Renal cortex interstitium (tissue), 15 donors: ENCODE measurements at places on chromosomes 3 and 15.

GRCh38 chr3:64344721-64345207 is 119.5 kb upstream of the PRICKLE2 start:
- DNase-seq = no peak

DNA sequence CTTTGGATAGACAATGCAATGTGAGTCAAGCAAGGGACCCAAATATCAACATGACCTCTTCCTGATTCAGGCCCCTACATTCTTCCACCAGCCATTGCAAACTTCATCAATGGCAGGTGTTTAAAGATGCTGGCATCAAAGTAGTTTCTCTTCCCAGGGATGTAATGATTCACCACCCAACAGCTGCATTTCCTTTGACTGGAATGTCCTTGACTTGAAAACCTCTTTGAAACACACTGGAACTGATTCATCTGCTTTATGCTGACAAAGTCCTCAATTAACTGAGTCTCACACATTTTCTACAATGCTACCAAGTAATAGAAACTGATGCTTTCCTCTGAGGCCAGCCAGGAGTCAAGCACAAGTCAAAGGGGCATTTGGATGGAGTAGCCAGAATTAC is 385.5 kb downstream of the GBE1 start:
- DNase-seq = no peak

- no peak for DNase-seq
Observed at GRCh38 chr3:124630960-124631359, 99.3 kb upstream of the UMPS start.

- DNase-seq = no peak
Observed at GRCh38 chr3:40642812-40643211, 118.1 kb downstream of the ZNF621 start.

DNA sequence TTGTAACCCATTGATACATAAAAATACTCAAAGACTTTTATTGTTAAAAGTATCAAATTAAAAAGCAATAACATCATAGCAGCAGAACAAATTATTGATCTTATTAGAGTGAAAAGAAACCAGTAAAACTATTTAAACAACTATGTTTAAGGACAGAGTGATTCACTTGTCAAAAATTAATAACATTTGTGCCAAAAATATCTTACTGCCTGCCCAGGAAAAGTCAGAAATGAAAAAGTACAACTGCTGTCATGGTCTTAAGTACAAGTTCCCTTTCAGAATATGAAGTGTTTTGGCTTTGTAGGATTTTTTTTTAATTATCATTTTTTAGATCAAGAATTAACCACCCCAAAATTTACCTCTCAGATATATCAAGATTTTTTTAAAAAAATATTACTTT is 3.4 kb downstream of the IFT57 start:
- no peak for DNase-seq

DNA sequence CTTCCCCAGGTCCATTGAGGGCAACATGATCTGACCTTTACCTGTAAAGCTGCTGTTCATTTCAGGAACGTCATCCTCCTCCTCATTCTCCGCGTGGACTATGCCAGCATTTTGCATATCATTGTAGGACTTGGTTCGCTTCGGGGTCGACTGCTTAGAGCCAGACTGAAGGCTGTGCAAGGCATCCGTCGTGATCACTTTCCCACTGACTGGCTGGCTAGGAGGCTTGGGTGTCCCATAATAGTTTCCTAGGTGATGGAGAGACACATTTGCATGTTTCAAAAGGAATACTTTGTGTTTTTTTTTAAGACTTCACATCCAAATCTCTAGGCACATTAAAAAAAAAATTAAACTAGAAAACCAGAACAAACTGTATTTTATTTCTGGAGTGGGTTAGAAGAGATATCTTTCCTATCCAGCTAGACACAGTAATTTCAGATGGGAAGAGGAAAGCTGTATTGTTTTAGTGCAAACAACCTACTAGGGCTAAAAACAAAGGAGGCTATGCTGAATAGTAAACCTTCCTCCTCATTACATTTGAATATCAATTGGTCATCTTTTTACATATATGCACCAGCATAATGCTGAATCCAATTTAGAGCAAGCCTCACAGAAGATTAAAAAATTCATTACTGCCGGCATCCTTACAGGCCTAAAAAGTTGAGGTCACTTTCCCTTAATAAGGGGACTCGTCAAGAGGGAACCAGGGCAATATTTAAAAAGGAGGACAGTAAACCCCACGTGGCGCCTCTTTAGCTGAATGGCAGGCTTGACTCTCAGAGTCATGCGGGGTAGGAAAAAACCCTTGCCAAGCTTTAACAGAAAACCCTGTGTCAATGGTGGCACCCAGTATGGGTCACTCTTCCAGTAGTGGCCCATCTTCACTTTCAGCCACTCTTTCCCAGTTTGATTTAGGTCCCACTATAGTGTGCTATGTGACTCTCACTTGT is 559.9 kb downstream of the MAGI1 start:
- DNase-seq = no peak

DNA sequence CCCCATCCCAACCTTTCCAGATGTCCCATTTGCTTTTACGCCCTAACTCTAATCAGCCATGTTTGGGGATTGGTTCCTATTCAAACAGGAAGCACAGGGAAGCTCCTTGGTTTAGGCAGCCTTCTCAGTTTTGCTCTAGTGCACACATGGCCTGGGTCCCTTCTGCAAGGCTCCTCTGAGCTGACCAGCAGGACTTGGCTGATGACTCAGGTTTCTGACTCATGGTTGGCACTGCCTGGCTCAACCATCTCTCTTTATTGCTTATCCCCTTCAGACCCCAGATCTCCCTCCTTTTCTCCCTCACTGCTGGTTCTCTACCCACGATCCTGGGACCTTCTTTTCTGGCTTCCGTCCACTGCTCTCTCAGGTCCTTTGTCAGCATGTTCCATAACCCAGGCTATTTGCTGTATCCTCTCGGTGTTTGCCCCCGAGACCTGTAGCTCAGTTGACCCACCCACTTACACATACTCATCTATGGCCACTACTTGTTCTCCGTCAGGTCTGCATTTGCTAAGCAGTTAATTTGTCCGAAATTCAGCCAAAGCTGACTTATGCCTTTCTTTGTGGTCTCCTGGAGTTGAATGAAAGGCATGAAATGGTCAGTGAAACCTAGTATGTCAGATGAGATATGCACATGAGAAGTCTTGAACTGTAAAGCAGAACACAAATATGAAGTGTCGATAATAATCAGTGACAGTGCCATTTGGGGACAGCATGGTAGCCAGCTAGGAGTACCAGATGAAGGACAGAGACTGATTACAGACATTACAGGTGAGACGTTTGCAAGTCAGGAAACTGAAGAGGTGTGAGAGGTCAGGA is 323.5 kb upstream of the ROPN1 start:
- no peak for DNase-seq

DNA sequence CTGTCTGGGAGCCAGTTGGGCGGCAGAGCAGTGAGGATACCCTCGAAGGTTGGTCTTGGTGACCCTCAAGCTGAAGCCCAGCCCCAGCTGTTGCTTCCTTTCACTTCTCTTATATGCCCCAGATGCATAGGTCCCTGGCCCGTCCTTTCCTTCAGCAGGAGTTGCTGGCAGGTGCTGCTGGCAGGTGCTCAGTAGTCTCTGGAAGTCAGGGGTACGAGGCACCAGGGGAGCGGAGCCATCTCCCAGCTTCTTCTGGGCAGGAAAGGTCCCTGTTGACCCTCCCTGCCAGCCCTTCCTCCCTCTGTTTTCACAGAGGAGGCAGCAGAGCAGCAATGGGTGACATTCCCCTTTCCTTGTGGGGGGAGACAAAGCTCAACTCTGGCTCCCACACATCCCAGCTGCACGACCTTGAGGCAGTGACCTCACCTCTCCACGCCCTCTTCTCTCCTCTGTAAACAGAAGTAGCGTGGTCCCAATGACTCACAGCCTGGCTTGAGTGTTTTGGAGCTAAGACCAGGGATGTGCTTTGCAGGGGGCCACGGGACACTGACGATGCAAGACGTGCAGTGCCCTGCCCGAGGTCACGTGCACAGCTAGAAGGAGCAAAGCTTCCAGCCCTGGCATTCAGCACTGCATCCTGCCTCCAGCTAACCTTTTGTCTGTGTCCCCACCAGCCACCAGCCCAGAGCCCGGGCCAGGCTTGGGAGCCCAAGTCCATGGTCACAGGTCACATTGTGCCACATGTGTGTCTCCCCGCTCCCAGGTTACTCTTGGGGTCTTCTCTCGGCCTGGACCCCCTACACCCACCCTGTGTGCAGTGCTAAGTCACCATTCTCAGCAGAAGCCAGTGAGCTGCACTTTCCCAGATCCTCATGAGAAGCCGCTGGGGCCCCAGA is 49.7 kb downstream of the SLC6A6 start:
- no peak for DNase-seq

DNA sequence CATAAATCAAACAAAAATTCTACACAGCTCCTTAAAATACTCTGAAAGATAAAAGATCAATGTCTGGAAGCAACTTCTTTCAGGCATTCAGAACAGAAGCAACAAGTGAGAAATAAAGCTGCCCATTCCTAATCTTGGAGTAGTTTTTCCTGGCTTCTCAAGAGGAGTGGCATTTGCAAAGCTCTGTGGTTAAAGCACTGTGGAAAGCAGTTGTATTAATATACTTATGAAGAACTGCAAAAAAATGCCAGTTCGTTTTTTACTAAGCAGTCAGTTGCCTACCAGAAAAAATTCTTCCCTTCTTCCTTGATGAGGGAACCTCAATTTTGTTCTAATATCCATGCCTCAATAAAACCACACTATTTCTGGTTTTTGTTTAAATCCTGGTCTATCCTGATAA is 197.8 kb downstream of the TNIK start:
- DNase-seq = no peak

DNA sequence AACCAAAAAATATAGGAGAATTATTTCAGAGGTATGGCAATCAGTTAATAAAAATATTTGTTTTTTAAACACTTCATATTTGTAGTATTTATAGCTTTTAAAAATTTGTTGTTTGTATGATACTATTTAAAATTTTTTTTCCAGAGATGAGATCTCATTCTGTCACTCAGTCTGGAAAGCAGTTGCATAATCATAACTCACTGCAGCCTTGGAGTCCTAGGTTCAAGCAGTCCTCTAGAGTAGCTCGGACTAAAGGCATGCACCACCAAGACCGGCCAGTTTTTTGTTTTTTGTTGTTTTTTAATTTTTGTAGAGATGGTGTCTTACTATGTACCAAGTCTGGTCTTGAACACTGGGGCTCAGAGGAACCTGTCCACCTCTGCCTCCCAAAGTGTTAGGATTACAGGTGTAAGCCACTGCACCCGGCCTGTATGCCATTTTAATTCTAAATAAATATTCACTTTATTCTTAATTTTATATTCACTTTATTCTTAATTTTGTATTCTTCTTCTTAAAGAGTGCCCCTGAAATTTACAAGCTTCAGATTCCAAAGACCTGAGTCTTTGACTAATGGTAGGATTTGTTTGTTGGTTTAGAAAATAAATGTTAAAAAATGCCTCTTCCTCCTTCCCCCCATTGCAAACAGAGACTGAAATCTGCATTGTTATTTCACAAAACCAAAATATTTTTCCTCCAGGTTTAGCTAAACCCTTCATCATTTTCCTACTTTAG is 9.4 kb downstream of the TGFBR2 start:
- no peak for DNase-seq

DNA sequence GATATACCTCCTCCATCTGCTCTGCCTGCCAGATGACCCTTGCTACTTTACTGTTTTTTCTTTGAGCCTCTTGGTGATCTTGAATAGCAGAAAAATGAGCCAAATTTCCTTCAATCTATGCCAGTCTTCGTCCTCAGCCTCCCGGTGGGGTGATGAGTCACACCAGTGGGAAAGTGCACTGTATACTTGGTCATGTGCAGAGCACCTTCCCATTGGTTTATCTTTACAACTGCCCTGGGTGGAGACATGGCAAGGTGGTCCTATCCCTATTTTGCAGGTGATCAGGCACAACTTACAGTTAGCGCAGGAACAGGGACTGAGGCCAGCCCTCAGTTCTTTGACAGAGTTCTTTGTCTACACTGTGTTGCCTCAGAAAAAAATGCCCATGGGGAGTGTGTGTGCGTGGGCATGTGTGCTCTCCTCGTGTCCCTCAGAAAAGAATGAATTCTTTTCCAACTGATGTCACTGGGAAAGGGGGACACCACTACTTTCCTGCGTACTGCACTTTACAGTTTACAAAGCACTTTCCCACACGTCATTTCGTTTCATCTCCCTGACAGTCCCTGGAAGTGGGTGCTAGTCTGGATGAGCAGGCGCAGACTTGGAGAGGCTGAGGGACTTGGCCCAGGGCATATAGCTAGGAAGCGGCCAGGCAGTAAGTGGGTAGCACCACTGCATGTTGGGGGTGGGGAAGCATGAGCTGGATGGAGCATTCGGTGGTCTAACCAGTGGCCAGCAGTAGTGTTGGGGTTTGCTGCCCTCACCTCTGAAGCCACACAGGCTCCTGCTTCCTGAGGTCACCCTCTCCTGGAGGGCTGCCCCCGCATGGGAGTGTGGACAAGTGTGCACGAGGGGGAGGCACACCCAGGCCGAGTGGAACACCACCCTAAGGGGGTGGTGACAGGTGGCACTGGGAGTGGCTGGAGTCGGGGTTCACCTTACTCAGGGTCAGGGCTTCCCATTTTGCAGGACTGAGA is 24.1 kb downstream of the SMAD3 start:
- no peak for DNase-seq

GRCh38 chr3:186259612-186260383 is 102.2 kb downstream of the DGKG start:
- peak; percentile 37 for DNase-seq

- DNase-seq = no peak
Observed at GRCh38 chr3:16299746-16300145, 34.7 kb downstream of the OXNAD1 start.

DNA sequence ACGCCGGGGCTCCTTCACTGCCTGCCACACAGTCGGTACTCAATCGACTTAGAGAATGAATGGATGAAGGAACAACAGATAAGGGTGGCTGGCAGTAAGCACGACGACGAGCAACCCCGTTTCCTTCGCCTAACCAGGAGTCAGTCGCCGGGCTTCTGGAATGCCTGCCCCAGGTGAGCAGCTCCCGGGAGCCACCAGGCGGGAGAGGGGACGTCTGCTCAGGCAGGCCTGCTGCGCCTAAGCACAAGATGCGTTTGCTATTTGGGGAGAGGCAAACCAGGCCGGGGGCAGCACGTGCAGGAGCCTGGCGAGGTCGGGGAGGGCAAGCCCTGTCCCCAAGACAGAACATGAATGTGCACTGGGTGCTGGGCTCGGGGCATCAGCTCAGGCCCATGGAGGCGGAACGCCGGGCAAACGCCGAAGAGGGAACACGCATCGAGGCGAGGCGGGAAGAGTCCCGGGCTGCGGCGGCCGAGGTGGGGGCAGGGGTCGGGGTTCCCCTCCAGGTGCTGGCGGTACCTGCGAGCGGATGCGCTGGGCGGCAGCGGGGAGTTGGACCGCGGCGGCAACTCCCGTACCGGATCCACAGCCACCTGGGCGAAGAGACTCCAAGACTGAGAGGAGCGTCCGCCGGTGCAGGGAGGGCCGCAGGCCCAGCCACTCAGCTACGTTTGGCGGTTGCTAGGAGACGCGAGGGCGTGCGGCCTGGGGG is at the start of gene CFAP92:
CFAP92 (minus strand) TSS at position 616 of the 712 bp plus-strand sequence. CDS start 772 bp downstream, outside the sequence.
- DNase-seq = no peak

GRCh38 chr3:14407203-14407602 is 4.8 kb downstream of the SLC6A6 start:
- no peak for DNase-seq

- DNase-seq = no peak
Observed at GRCh38 chr15:45790325-45790943, 155.6 kb downstream of the SQOR start.

- DNase-seq = no peak
Observed at GRCh38 chr3:16490062-16490619, 23.4 kb downstream of the RFTN1 start.
